Activated CD8-positive, alpha-beta memory T cell treated with anti-CD3 and anti-CD28 coated beads for 1 hour (primary cell): ENCODE measurements at places on chromosomes 12 and 14.

- DNase-seq, result no peak
Observed at GRCh38 chr14:98893675-98894074, 378.3 kb downstream of the BCL11B start.

- DNase-seq, result no peak
Observed at GRCh38 chr12:88448337-88448915, 131.8 kb downstream of the KITLG start.

- DNase-seq, result no peak
Observed at GRCh38 chr14:51917193-51917592, 56.8 kb downstream of the GNG2 start.

DNA sequence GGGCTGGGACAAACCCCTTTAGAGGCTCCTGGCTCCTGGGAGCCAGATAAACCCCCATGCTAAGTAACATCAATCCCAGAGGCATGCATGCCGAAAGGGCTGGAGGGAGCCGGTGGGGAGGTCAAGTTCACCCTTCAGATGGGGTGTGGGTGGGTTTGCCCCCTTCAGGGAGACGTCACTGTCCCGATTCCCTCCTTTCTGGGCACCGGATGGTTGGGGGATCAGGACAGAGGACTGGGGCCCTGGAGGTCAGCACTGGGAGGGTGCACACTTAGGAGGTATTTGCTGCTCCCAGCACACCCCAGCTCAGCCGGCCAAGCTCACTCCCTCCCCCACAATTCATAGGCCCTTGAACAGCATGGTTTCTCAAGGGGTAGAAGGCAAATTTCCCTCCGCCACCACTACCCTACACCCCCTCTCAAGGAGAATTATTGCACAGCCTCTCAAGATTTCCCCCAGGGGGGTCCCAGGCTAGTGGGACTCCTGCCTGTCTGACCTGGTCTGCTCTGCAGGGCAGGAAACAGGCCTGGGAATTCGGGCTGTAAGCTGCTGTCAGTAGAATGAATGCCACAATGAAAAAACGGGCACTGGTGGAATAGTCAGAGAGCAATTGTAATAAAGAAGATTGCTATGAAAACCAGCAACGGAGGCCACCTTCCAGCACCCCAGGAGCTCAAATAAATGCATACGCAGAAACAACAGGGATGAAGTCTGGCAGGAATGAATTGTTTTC lies 63.5 kb downstream of the GALNT16 start:
- DNase-seq, result no peak

DNA sequence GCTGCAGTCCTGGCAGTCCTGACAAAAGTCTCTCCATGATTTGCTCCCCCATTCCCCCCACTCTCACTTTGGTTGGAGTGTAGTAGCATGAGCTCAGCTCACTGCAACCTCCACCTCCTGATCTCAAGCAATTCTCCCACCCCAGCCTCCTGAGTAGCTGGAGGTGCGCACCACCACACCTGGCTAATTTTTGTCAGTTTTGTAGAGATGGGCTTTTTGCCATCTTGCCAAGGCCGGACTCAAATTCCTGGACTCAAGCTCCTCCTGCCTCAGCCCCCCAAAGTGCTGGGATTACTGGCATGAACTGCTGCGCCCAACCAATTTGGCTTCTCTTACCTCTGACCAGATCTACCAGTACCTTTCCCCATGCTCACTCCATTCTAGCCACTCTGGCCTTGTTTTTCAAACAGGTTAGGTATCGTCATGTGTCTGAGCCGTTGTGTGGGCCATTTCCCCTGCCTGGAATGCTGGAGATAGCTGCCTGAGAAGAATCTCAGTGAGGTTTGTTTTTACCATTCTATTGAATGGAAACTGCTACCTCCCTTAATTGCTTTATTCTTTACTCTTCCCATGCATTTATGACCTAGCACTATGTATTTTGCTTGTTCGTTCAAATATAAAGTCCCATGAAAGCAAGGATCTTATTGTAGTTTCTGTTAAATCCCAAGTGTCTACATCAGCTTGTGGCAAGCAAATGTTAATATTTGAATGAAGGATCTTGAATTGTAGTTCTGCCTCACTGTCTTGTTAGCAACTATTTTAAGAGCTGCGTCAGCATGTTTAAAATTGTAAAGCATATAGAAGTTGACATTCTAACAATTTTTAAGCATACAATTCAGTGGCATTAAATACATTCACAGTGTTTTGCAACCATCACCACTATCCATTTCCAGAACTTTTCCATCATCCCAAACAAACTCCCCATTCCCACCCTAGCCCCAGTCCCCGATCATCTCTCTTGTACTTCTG lies 39.7 kb downstream of the CPSF6 start:
- DNase-seq, result no peak

GRCh38 chr12:103139876-103140275 lies 182.4 kb downstream of the ASCL1 start:
- DNase-seq, result no peak

DNA sequence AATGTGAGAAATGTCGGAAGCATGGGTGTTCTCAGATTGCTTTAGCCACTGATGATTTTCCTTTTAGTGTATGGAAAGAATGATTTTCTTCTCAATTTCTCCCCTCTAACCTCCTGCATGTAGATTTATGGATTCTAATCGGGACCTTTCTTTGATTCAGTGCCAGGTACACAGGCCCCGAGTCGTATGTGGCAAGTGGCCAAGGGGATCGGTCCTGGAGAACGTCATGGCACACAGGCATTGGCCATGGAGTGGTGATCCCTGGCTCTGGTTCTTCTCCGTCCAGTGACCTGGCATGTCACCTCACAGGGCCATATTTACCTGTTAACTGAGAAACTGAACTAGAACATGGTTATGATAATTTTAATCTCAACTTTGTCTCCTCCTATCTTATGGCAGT lies 58.1 kb downstream of the ETV6 start:
- no peak for DNase-seq

GRCh38 chr12:91704446-91704845 lies 441.2 kb downstream of the BTG1 start:
- no peak for DNase-seq

DNA sequence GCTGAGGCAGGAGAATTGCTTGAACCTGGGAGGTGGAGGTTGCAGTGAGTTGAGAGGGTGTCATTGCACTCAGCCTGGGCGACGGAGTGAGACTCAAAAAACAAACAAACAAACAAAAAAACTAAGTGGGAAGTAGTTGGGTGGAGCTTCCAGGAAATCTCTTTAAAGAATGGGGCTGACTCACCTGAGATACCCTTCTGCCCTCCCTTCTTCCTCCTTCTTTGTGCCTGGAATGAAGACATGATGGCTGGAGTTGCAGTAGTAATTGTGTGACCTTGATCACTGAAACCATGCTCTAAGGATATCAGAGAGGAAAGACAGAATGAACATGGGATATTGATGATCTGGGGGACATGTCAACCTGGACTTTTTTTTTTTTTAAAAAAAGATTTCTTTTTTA lies 87.6 kb upstream of the MED13L start:
- no peak for DNase-seq

DNA sequence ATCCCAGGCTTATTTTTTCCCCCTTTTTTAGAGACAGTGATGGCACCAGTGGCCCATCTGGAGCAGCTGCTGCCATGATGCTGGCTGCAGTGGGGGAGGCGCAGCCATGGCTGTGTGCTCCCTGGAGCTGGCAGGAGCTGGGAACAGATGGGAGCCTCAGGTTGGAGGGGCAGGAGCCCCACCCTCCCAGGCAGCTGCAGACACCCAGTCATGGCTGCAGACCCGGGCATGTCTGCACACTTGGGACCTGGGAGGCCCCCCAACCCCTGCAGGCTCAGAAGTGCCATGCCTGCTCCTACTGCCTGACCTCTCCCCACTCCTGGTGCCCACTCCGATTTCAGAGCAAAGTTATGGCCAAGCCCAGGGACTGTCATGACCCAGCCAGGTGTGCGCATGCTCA lies 25.1 kb downstream of the CDKL1 start:
- DNase-seq, result no peak

DNA sequence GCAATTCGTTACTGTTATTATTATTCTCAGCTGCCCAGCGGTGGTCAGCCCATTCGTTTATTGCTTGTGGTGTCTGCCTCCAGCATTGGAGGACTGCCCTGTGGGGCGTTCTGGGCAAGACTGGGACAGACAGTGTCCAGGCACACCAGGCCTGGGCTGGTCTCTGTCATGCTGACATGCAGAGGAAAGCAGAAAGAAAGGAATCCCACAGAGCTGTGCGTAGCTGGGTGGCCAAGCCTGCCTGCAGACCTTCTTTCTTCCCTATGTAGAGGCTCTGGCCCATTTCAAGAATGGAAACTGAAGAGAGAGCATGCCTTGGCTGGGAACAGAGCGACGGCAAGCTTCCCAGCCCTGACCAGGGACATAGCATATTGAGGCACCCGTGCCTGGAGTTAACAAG lies 525.3 kb upstream of the TBX3 start:
- no peak for DNase-seq

DNA sequence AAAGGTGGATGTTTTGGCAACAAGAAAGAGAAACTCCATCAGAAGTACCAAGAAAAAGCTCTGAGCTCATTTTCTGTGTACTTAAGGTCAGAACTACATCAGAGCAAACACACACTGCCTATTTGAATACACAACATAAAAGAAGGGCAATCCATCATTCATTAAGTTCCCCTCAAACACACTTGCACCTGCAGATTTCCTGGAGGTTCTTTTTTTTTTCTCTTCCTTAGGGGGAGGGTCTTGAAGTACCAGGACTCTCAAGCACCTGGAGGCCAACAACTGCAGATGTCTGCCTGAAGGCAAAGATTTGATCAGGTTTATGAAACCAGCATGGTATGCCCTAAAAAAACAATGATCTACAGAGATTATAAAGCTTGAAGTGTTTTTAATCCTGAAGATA lies 26.1 kb upstream of the PTHLH start:
- no peak for DNase-seq

DNA sequence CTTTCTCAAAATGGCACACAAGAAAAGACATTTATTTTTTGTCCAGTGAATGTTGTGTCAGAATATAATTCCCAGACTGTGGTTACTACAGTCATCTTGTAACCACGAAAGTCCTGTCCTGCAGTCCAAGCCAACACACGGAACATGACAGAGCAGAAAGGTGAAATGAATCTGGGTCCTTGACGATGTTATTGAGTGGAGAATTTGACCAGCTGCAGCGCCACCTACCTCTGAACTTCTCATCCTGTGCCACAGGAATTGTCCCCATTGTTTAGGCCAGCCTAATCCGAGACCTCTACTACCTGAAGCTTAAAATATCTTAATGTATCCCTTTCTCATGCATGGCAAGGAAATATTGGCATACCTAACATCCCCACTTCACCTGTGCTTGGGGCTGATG lies 64.1 kb upstream of the OTX2 start:
- DNase-seq, result no peak

GRCh38 chr12:102298022-102298421 lies 100.4 kb upstream of the PMCH start:
- no peak for DNase-seq

GRCh38 chr14:37526994-37527393 lies 68.1 kb downstream of the FOXA1 start:
- DNase-seq, result no peak

- no peak for DNase-seq
Observed at GRCh38 chr14:105682956-105683570, 156.7 kb downstream of the TMEM121 start.

DNA sequence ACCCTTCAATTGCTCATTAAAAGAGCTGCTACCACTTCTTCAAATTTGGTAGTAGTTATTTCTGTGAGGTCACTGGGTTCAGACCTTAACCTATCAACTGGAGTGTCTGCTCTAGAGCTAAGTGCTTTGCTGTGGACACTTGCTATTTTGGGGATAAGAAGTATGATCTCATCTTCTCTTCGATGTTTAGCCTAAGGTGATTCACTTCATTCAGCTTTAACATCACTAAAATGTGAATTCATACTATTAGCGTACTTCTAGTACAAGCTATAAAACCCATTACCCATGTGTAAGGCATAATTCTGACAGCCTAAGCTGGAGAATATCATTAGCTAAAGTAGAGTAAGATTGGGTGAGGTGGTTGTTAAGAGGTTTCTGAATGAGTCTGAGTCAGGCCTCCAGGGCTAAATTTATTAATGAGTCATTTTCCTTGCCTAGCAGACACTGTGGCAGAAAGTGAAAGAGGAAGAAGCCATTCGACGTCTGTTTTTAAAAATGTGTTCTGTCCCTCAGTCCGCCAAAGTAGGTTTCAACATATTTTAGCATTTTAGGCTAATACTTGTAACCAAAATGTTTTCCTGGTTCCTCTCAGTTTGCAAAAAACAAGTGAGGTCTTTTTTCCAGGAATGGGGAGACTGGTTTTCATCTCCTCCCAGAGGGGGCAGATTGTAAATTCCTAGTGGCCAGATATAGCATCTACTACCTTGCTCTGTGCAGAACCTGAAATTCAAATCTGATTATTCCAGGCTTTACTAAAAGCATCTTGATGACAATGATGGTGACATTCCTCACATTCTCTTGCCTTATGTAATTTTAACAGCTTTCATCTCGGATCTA lies 103.6 kb downstream of the SSPN start:
- no peak for DNase-seq

- no peak for DNase-seq
Observed at GRCh38 chr12:121318121-121318520, 21.6 kb upstream of the CAMKK2 start.

GRCh38 chr12:108573317-108573716 lies 10.9 kb downstream of the ISCU start:
- DNase-seq, result no peak

GRCh38 chr12:4215229-4216186 lies 58.1 kb upstream of the CCND2 start:
- DNase-seq, result no peak

- DNase-seq, result no peak
Observed at GRCh38 chr14:105146181-105146975, 22.2 kb downstream of the JAG2 start.
